ENCODE measurements at places on chromosomes 12 and 14.

GRCh38 chr14:68813318-68813838, 20.5 kb upstream of the ZFP36L1 start:
- no peak for DNase-seq

- DNase-seq = peak; percentile 73
Observed at GRCh38 chr14:82796086-82796485, 1262.4 kb upstream of the SEL1L start.

DNA sequence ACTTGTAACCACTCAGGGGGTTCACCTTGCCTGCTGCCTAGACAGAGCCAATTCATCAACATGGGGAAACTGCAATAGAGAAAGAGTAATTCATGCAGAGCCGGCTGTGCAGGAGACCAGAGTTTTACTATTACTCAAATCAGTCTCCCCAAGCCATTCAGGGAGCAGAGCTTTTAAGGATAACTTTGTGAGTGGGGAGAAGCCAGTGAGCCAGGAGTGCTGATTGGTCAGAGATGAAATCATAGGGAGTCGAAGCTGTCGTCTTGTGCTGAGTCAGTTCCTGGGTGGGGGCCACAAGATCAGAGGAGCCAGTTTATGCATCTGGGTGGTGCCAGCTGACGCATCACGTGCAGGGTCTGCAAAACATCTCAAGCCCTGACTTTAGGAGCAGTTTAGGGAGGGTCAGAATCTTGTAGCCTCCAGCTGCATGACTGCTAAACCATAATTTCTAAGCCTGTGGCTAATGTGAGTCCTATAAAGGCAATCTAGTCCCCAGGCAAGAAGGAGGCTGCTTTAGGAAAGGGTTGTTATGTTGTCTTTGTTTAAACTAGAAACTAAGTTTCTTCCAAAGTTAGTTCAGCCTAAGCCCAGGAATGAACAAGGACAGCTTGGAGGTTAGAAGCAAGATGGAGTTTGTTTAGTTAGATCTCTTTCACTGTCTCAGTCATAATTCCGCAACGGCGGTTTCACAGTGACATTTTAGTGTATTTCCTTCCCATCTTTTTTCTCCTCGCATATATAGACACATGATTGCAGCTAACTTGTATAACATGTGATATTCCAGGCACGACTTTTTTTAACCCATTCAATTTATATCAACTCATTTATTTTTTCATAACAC, 68.9 kb upstream of the NCOR2 start:
- DNase-seq = peak; percentile 31

DNA sequence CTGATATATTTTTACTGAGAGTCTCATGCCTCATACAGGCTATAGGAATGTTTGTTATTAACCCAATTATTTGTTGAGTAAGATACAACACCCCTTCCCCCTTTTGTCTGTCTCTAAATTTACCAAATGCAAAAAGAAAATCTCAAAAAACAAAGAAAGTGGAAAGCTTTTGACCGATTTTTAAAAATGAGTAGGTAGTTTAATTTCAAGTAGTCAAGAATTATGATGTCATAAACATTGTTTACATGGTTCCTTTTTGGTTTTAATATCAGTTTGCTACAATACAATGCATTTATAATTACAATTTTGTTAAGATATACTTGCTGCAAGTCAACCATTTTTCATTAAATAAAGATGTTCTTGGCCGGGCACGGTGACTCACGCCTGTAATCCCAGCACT, 84.7 kb upstream of the HMGA2 start:
- DNase-seq = no peak

- no peak for DNase-seq
Observed at GRCh38 chr14:95043314-95043713, 114.0 kb downstream of the DICER1 start.

- no peak for DNase-seq
Observed at GRCh38 chr14:67524634-67524963, 8.5 kb upstream of the PLEKHH1 start.

GRCh38 chr14:61950340-61950739, 188.1 kb downstream of the SNAPC1 start:
- DNase-seq = peak; percentile 100

DNA sequence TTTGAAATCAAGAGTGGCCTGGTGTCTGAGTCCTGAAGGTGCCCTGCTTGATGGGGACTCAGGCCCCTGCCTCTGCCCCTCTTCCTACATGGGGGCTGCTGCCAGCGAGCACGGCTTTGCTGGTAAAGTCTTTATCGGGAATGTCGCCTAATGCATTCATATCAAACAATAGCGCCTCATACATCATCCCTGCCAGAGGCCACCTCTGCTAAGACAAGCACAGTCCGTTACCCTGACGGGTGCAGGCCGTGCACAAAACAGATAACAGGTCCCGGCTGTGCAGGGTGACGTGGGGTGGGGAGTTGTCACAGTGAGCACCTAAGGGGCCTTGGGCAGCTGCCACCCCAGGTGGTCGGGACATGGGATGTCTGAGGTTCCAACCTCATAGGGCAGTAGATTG, 68.4 kb upstream of the FAM222A start:
- no peak for DNase-seq

DNA sequence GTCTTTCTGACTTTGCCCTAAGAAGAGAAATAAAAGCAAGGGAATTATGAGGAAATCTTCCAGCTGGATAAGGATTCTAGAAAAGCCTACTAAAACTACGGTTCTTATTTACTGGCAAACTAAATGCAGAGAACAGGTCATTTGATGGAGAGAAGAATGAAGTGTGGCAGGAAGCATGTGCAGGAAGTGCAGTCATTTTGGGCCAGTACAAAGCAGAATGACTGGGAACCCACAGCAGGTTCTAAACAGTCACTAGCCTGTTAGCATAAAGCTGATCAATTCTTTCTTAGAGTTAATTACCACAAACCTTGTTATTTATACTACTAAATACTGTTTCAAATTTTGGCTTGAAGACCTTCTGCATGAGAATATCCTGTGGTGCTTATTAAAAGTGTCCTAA, 36.7 kb downstream of the CFAP54 start:
- DNase-seq = no peak

Data from NCI-H524 treated with DMSO at 0.1 percent for 48 hours (cell line).